ENCODE measurements at places on chromosomes 1 and 21.

GRCh38 chr1:14326857-14327256 is 271.6 kb upstream of the KAZN start:
- DNase-seq = no peak

DNA sequence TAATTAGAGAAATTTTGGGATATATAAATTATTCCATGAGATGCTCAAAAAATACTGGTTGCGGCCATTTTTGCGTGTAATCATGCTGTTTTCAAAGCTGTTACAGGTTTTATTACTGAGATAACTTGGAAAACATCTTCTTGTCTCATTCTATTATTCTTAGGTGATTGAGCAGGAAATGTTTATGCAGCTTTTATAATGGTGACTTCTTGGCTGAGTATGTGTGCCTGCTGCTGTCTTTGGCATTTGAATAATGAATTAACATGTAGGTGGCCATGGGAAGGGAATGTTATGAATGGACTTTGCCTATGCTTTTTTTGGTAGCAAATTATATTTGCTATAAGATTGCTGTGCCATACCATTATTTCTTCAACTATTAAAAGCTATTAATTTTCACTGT is 52.5 kb downstream of the RASAL2 start:
- DNase-seq = no peak

GRCh38 chr1:247322849-247323586 is 8.6 kb downstream of the ZNF496 start:
- peak; percentile 74 for DNase-seq

DNA sequence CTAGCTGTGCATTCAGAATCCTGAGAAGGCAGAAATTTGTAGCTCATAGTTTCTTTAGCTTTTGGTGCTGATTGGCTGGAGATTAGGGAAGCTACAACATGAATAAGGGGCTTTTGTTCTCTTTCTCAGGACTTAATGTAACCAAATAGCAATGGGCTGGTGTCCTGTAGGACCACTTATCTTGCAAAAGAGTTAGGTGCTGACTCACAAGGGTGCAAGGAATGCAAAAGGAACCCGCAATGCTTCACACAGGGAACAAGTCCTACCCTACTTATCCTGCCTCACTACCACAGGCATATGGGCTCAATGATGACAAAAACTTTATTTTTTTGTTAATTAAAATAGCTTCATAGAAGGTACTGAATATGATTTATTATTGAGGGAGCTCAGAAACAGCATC is 541.5 kb downstream of the AMY1C start:
- DNase-seq = no peak

DNA sequence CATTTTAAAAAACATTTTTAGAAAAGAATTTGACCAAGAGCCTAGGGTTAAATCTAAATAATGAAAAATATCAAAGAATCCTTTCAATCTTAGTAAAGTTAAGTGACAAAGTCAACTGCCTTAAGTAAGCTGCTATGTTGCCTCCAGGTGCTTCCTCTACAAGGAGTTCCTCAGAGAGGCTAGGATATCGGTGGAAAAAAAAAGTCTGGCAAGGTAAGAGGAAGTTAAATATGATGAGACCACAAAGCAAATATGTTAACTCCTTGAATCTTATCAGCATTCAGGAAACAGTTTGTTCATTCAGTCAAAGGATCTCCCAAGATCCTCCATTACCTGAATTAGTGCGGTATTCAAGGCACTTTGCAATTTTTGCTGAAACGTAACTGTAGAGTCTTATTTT is 563.5 kb downstream of the PTPRC start:
- DNase-seq = no peak

- no peak for DNase-seq
These were observed 125.4 kb upstream of the GPR52 start for GRCh38 chr1:174322202-174322862.

DNA sequence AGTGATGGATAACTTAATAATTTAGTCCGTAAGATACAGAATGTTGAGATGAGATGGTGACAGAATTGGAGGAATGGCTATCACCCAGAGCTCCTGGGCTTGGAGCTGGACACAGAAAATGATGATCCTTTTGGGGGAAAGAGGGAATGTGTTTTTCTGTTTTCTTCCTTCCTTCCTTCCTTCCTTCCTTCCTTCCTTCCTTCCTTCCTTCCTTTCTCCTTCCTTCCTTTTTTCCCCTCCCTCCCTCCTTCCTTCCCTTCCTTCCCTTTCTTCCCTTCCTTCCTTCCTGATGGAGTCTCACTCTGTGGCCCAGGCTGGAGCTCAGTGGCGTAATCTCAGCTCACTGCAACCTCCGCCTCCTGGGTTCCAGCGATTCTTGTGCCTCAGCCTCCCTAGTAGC is 2.8 kb upstream of the GPR137B start:
- no peak for DNase-seq

DNA sequence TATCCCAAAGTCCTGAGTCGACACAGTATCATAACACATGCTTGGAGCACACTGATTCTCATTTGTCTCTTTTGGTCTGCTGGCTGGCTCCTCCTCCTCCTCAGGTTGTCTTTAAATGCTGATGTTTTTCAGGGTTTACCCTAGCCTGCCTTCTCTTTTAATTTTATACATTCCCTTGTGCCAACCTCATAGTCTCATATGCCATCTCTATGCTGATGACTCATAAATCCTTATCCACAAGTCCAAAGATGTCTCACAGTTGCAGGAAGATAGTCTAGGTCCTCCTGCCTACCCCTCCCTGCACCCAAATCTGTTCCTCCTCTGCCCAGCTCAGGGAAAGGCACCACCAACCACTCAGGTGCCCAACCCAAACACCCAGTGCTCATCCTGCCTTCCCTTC is 108.3 kb downstream of the SIPA1L2 start:
- no peak for DNase-seq

DNA sequence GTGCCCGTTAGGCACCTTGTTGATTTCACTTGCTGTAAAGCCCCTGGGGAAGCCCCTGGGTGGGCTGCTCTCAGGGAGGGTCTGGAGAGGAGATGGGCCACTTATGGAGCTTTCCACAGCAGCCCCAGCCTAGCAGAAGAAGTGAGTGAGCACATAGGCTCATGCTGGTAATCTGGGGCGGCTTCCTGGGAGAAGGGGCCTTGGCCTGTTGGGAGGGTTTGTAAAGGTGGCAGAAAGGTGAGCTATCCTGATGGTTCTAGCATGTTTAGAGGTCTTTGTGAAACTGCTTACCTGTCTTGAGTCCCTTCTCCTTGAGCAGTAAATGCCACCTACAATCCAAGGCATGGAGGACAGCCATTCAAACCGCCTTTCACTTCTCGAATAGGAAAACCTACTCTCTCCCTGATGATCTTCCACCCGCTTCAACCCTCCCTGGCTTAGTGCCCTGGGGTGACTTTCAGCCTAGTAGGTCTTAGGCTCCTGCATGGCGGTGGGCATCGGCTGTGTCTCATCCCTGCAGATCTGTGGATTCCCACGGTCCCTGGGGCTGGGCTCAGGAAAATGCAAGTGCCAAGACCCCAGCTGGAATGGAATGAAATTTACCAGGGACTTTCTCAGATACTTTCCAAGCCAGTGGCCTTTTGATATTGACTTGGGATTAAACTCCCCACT is 87.6 kb upstream of the SELENON start:
- no peak for DNase-seq

- no peak for DNase-seq
These were observed 293.5 kb downstream of the NTNG1 start for GRCh38 chr1:107434361-107434693.

DNA sequence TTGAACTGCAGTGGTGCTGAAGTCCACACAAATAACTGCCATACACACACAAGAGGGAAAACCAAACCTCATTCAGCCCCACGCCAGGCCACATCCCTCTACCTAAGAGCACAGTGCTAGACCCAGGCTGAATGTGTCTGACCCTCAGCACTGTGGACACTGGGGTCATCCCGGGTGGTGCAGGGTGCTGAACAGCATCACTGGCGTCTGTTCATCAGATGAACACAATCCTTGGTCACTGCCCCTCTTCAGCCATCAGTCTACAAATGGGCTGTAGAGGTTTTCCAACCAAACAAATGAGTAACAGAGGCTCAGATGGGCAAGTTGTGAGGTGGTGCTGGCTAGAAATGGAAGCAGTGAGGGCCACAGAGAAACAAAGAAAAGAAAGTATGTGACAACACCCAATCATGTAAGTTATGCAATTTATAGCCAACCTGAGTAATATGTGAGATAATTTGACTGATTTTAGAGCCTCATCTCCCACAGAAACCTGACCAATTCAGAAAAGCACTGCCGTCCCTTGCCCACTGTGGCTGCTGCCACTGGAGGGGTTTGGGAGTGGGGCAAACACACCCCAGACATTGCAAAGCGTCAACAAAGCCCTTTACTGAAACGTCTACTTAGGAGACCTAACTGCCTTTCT is 27.9 kb downstream of the GNB1 start:
- DNase-seq = no peak

DNA sequence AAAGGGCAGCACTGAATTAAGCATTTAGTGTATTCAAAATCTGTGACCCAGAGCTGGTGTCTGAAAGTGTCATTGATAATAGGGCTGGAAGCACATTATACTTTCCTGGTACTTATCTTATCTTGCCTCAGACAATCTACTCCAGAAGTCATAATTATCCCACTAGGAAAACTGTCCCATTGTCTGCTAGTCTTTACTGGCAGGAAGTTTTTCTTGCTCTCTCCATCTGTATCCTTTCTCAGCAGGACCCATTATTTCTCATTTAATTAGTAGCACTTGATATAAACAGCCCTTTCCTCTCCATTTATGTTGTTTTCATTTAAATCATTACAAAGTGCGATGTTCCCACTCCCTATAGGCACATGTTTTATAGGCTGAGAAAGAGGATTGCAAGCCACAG is 36.5 kb upstream of the BARHL2 start:
- DNase-seq = no peak

DNA sequence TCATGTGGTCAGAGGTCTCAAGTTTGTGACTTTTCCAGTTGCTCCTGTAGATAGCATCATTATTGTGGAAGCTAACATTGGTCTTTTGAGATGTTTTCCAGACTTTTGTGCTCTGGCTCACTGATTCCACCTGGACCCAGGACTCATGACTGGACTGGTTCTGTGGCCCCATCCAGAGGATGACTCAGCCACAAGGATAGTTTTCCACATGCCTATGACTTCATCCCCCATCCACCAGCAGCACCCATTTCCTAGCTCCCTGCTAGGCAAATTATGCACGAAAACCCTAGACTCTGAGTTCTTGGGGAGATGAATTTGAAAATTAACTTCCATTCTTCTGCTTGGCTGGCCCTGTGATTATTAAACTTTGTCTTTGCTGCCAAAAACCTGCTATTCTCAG is 949.3 kb downstream of the MRPL39 start:
- DNase-seq = no peak

- DNase-seq = no peak
These were observed 14.3 kb downstream of the KCNC4 start for GRCh38 chr1:110224240-110224995.

- DNase-seq = no peak
These were observed 688 bp upstream of the CHD5 start for GRCh38 chr1:6180707-6181311.

DNA sequence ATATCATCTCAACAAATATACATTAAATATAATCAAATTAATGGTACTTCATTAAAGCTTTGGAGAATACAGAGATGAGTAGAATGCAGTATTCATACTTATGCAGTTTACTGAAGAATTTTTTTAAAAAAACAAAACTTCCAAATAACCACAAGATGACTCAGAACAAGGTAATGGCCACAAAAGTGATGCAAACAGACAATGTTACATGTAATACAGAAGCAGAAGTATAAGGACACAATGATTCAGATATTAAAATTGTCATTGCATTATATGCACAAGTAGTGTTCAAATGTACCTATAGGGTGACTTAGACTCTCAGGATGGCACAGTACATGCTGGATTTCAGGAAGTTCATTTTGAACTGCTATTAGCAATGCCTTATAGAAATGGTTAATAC is 227.2 kb upstream of the ST6GALNAC5 start:
- DNase-seq = no peak
